ENCODE measurements at places on chromosomes 1 and 21.

- no peak for DNase-seq
Observed at GRCh38 chr1:193355178-193355577, 168.8 kb upstream of the B3GALT2 start.

GRCh38 chr1:98897479-98897878 is 107.2 kb downstream of the PLPPR5 start:
- DNase-seq = no peak

DNA sequence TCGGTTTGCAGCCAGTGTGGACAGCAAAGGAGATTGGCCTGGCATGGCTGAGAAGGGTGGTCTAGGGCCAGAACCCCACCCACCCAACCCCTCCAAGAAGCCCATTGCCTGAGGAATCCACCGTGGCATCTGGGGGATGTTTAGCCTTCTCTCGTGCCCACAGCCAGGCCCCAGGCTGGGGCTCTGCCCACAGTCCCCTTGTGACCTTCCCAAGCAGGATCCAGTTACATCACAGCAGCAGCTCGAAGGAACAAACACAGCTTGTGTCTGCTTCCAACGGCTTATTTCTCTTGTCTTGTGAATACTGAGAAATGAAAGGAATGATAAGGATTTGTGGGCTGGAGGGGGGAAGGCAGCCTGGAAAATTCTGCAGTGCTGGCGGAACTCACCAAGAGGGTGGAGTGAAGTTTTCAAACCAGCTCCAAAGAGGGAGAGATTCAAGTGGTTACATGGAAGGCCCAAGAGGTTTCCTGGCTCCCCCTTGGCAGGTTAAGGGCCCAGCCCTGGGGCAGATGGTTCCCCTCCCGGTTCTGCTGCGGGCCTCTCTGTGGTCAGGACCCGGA is 61.6 kb downstream of the DHRS3 start:
- DNase-seq = no peak

DNA sequence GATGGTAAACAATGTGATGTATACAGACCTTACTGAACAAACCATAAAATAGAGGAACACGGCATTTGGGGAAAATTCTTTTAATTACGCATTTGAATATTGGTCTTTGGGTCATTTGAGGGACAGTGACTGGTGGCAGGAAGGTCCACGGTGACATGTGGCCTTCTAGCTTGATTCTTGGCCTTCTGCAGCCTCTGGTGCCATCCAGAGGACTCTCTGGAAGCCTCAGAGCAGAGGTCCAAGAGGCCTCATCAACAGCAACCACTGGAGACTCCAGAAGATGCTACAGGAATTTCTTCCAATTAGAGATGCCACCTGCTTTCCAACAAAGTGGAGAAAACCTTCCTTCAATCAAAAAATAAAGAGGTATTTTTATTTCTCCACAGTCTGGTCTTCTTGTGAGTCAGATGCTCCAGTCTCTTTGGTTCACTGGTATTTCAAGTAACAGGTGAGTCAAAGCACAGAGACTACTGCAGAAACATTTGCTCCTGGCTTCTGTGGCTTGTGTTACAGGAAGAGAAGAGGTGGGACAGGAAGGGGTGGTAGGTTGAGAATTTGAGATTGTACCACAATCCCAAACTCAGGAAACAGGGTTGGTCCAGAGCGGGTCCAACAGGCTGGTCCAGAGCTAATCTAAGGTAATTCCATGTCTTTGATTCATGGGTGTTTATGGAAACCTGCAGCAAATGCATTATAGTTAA is 2.7 kb upstream of the F5 start:
- no peak for DNase-seq

GRCh38 chr1:2126331-2127186 is 68.0 kb downstream of the FAAP20 start:
- DNase-seq = no peak

DNA sequence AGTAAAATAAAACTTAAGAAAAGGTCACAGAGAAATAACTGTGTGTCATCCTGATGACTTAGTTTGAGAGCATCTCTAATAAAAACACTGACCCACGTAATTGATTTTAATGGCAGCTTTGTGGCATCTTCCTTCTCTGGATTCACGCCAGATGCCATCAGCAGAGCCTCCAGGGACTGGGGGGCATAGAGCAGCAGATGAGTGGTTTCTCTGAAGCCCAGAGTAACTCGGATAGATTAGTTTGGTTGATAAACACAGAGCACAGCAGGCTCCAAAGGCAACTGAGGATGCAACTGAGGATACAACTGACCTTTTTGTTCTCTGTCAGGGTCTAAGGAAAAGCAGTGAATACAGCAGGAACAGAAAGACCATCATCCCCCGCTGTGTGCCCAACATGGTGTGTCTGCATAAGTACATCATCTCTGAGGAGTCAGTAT is 180.8 kb downstream of the RPS6KC1 start:
- DNase-seq = no peak

- no peak for DNase-seq
Observed at GRCh38 chr1:105516068-105516467, 1540.4 kb upstream of the PRMT6 start.

All from brain (organoid and tissue), 16 donors.